Brain pericyte (primary cell): ENCODE measurements at places on chromosomes 6 and 20.

DNA sequence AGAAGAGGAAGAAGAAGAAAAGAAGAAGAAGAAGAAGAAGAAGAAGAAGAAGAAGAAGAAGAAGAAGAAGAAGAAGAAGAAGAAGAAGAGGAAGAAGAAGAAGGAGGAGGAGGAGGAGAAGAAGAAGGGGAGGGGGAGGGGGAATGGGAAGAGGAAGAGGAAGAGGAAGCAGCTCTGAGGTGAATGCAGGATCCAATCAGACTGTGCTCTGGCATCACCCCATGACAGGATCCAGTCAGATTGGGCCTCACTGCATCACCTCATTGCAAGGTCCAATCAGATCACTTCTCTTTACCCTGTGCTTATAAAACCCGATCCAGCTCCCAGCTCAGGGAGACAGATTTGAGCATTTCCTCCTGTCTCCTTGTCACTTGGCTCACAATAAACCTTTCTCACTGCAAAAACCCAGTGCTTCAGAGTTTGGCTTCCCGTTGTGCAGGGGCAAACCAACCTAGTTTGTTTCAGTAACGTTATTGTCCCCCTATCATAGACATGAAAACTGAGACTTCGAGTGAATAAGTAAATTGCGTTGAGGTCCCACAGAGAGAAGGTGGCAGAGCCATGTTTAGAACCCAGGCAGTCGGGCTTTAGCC is 28.6 kb upstream of the YWHAB start:
- DNase-seq, result no peak

DNA sequence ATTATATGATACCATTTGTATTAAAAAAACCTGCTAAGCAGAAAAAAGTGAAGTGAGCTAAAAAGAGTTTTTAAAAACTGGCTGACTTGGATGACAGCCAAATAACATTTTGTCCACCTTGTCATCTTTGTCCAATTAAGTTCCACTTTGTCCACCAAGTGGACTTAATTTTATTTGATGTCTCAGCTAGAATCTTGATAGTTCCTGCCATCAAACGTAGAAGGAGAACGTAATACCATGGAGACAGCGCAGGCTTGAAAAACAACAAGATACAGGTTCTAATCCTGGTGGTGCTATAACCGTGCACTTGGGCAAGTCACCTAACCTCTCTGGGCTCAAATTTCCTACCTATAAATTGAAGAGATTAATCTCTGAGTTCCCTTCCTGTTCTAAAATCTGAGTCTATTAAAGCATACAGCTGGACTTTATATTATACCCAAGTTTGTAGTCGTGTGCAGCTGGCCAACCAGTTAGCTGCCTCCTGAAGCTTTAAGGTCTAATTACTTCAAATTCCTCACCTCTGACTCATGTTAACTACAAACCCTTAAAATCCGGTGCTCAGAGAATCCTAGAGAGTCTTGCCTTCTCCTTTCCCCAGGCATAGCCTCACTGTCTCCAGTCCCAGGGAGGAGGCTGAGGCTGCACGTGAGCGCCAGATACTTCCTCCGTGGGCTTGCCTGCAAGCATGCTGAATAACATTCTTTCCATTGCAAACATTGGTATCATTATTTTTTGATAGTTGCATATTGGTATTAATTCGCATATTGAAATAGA is 16.8 kb downstream of the TMEM244 start:
- no peak for DNase-seq

DNA sequence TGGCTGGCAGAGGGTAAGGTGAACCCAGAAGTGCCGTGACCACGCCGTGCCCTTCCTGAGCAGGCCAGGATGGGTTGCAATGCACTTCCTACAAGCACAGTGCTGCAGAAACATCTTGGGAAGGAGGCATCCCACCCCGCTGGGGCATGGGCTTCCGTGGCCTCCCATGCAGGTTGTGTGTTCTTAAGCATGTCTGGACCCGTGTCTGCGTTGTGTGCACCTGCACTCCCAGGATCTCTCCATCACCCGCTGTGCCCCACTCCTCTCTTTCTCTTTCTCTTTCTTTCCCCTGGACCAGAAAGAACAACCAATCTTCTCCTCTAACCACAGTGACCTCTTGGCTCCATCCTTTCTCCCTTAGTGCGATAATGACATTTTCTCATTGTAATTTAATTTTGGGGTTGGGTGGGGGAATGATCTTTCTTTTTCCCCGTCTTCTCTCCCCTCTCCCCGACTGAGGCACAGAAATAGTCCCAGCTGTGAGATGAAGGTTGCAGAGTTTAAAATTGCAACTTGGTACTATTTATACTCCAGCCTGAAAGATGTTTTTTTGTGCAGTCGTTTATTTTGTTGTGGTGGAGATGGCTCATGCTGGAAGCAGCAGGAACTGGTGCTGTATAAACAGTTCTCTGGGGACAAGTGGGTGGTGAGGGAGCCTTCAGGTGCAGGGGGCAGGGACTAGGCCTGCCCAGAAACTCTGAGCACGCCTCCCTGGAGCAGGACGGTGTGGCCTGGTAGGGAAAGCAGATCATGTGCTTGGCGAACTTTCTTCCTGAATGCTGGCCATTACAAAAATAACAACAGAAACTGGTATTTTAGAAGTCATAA is 20.5 kb downstream of the BCAS4 start:
- DNase-seq, result peak; percentile 70

GRCh38 chr6:165627366-165627765 is 35.7 kb downstream of the PDE10A start:
- DNase-seq, result no peak

- DNase-seq, result no peak
Observed at GRCh38 chr20:4828830-4829513, 107.3 kb downstream of the PRND start.

DNA sequence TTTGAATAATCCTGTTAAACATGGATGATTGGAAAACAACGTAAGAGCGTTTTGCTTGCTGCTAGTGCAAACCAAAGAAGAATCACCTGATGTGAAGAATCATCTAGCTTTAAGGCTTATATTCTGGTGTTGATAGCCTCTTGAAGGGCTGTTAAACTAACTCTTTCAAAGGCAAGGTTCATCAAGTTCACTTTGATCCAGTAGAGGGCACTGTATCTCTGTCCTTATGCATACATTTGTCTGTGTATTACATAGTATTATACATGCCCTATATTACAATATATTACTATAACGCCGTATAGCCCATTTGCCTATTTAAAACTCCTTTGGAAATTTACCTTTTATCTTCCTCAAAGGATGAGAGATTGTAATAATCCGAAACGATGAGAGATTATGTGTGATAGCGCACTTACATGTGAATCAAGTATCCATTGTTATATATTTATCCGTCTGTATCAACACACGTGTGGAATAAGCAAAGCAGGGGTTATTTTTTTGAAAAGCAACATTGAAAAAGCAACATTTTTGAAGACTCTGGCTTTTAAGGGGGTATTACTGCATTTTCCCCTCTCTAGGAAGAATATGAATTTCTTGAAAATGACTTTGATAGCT is 50.8 kb upstream of the NRN1 start:
- DNase-seq, result no peak

- no peak for DNase-seq
Observed at GRCh38 chr6:129632172-129632613, 77.8 kb downstream of the ARHGAP18 start.

DNA sequence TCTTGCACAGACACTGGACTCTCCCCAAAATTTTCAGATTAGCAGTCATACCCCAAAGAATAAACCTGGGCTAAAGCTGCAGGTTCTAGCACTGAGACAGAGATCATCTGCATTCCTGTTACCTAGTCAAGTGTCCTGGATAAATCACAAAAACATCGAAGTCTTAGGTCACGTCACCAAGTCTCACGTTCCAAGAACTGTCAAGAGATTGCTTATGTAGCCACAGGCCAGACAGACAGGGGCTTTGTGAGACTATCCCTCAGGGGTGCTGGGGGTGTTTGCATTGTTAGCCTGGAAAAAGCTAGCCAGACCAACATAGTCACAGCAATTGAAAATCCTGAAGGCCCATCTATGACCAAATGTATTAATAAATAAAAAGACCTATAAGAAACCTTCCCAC is 243.1 kb upstream of the PREP start:
- no peak for DNase-seq
